Common myeloid progenitor, CD34-positive (primary cell): ENCODE measurements at places on chromosomes 7 and 10.
A peak's percentile ranks its signal among the peaks of the same experiment; 100 is the strongest.

DNA sequence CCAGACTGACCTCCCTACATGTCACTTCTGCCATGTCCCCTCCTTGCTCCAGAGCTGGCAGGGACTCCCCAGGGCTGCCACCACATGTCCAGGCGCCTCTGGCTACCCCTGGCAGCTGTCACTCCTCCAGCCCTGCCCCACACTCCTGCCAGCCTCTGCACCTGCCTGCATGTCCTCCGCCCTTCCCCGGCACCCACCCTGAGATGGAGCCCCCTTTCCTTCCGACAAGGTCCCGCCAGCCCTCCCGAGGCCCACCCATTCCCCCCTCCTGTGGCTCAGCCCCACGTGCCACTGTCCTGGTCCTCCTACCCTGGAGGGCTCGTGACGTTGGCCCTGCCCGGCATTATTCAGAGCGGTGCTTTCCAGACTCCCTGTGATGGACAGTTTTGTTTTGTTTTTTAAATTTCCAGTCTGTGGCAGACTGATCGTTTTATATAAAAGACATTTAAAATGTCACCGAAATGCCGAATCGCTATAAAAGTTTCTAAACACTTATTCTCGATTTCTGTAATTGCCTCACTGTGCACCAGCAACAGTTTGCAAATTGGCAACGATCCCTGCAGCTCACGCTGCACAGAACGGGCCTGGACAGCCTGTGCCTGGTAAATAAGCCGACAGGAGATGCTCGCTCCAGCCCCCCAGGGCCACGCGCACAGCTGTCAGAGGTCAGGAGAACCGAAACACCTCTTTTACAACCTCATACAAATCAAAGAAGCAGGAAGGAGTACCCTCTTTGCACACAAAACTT is 111.1 kb upstream of the SH2B2 start:
- H3K27me3 ChIP-seq: no peaks in the 10 kb centered on the region
- no peak overlapping the region for H3K4me3 ChIP-seq
- H3K36me3 ChIP-seq: peaks cover 78% of the 10 kb centered on the region
- H3K4me1 ChIP-seq: no peaks in the 10 kb centered on the region
- no peak overlapping the region for H3K27ac ChIP-seq

DNA sequence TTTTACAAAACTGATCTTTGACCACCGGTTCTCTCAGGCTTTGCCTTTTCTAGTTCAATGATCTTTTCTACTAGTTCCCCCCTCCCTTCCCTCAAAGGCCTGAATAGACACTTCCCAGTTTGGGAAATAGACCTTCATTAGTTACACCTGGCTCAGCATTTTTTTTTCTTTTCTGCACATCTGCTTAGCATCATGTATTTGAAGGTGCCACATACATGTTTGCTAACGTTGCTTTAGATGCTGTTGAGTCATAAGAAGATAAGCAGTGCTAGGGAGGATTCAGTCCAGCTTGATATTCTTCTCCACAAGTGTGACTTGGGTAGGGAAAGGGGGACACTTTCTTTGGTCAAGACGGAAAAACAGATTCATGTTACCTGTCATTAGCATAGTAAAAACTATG is 78.3 kb downstream of the BICC1 start:
- no peaks in the 10 kb centered on the region for H3K4me1 ChIP-seq
- no peak overlapping the region for H3K27ac ChIP-seq
- DNase-seq: no peak
- H3K36me3 ChIP-seq: no peaks in the 10 kb centered on the region
- H3K4me3 ChIP-seq: no peak overlapping the region

- DNase-seq: no peak
- H3K4me1 ChIP-seq: no peaks in the 10 kb centered on the region
Observed at GRCh38 chr7:137880432-137880831, 33.7 kb upstream of the DGKI start.

DNA sequence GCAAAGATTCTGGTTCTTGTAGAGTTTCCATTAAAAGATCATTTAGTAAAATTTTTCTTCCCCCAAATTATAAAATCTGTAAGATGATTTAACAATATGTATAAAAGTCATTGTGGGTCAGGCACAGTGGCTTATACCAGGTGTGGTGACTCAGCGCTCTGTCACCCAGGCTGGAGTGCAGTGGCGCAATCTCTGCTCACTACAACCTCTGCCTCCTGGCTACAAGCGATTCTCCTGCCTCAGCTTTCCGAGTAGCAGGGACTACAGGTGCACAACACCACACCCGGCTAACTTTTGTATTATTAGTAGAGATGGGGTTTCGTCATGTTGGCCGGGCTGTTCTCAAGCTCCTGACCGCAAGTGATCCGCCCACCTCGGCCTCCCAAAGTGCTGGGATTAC is 68.0 kb downstream of the SEPTIN14 start:
- H3K36me3 ChIP-seq: no peaks in the 10 kb centered on the region
- H3K4me3 ChIP-seq: no peak overlapping the region
- H3K27ac ChIP-seq: no peak overlapping the region
- DNase-seq: no peak
- H3K27me3 ChIP-seq: no peaks in the 10 kb centered on the region

DNA sequence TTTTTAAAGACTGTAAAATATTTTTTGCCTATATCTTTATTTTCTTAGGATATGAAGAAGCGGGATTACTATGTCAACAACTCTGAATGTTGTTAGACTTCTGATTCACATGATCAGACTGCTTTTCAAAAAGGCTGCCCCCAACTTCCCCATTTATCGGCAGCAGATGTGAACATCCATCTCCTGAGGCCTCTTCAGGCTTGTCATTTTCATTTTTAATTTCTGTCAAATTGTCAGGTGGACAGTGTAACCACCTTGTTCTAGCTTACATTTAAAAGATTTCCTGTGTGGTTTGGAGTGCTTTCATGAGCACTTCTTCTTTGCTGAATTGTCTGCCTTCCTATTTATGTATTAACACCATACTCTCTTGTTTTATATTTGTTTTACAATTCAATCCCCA is 78.8 kb upstream of the GSDME start:
- H3K4me3 ChIP-seq: no peak overlapping the region
- DNase-seq: peak; percentile 36
- peak overlapping the region; percentile 45 for H3K27ac ChIP-seq
- H3K27me3 ChIP-seq: no peaks in the 10 kb centered on the region
